Activated CD4-positive, alpha-beta T cell treated with anti-CD3 and anti-CD28 coated beads, Interleukin-2, amount 50 U/mL, for 4 hours (primary cell): ENCODE measurements at places on chromosomes 3 and 15.

DNA sequence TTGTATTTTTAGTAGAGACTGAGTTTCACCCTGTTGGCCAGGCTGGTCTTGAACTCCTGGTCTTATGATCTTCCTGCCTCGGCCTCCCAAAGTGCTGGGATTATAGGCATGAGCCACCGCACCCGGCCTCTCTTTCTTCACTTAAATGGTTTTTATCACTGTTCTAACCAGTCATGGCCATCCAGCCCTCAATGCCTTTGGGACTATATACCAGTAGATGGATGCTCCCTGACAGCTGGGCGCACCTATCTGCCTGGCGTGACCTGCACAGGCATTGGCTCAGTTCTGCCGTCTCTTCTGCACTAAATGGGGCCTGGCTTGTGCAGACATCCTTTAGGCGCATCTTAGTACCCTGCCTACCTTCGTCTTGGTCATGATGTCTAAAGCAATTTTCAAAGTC is 233.4 kb downstream of the ADAMTS17 start:
- no peak for DNase-seq

DNA sequence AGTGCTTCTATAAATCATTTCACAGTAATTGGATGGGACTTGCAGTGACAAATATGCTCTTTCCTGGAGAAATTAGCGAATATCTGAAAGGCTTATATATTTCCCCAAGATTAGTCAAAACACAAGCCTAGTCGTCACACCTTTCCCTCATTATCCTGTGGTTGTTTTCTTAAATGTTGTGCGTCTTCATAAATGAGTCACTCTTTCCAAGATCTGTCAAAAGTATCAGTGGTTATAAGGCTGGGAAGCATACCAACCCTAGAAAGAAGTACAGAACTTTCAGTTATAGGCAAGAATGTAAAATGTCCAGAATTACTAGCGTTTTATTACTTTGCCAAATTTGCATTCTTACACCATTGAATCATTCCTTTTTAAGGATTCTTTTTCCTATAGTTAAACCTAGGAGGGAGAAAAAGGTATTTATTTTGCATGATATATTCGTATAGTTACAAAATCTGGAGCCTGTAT is 33.6 kb downstream of the TMEM212 start:
- DNase-seq = no peak

- DNase-seq = no peak
Measured at GRCh38 chr3:172678068-172678467, 32.8 kb downstream of the NCEH1 start.

- DNase-seq = no peak
Measured at GRCh38 chr15:47500842-47501241, 216.5 kb upstream of the SEMA6D start.

GRCh38 chr3:2579206-2579605 is 480.5 kb downstream of the CNTN4 start:
- no peak for DNase-seq

DNA sequence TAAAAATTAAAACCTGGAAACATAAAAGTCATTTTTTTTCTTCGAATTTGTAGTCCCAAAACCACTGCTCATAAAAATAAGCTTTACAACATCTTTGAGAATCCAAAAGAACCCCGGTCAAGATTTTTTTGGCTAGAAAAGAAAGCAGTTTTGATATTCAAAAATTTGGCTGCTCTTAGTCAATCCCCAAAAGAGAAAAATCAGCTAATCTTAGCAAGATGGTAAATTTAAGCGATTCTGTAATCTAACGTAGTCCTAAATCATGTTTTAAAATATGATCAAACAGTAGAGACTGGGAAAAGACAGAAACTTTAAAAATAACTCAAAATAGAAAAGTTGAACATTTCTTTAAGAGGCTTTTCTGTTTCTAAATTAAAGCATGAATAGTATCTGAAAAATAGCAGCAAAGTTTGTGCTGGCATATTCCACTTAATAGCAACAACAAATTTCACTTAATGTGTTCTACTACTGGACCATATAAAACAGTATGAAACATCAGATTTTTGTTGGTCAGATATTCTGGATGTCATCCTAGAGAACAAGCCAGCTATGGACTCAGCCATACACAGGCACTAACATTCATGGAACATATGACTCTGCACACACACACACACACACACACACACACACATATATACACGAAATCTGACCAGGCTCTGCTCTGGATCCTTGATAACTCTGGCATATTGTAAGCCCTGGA is 19.1 kb upstream of the NR2F2 start:
- DNase-seq = no peak

- no peak for DNase-seq
Measured at GRCh38 chr3:143333367-143333766, 213.8 kb downstream of the CHST2 start.

GRCh38 chr3:144821583-144821982 is 850.0 kb downstream of the DIPK2A start:
- no peak for DNase-seq

DNA sequence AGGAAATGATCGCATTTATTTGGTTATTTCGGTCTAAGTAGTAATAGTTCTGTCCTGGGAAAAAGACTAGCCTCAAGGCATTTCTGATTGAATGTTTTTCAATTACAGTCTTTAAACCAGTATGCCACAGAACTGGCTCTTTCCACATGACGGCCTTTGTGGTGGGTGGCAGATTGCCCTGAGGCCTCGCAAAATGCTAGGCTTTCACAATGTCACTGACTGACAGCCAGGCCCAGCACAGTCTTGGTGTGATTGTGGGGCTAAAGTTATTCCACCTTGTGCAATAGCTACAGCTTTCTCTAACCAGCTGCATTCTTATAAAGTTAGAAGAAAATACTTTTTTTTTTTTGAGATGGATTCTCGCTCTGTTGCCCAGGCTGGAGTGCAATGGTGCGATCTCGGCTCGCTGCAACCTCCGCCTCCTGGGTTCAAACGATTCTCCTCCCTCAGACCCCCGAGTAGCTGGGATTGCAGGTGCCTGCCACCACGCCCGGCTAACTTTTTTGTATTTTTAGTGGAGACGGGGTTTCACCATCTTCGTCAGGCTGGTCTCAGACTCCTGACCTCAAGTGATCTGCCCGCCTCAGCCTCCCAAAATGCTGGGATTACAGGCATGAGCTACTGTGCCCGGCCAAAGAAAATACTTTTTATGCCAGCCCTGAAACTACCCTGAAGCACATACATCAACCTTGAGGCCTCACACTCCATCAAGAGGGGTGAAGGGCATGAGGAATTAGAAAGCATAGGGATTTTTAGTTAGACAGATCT is 2.5 kb upstream of the ADIPOQ start:
- DNase-seq = no peak

GRCh38 chr15:74777769-74778598 is 3.9 kb upstream of the CSK start:
- DNase-seq = no peak

- no peak for DNase-seq
Measured at GRCh38 chr15:73750438-73750837, 2.7 kb downstream of the INSYN1 start.

GRCh38 chr3:125646581-125646980 is 51.3 kb upstream of the OSBPL11 start:
- DNase-seq = no peak

- DNase-seq = peak; percentile 58
Measured at GRCh38 chr3:38003371-38003816, 12.8 kb downstream of the VILL start.

- no peak for DNase-seq
Measured at GRCh38 chr3:183701744-183702143, 4.1 kb downstream of the YEATS2 start.

DNA sequence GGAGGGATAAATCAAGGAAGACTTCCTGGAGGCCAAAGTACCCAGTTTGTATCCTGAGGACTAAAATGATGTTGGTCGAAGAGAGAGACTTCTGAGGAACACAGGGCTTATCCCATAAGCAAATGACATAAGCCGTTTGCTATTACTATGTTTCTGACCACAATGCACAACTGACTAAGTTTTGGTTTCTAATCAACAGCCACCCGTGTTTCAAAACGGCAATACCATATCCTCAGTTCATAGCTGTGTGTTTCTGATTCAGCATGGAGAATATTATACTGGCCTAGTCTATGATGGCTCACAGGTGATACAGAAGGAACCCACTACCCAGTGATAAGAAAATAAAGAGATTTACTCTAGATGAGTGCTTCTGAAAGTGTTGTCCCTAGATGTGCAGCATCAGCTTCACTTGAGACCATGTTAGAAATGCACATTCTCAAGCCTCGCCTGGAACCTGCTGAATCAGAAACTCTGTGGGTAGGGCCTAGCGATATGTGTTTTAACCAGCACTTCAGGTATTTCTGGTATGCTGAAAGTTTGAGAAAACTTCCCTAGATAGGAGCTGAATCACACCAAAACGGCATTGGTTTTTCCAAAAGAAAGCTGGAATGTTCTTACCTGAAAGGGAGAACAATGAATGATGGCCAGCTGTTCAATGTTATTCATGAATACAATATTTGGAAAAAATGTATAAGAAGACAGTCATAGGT is 639.7 kb upstream of the NR2F2 start:
- no peak for DNase-seq

GRCh38 chr3:134334901-134335280 is 39.4 kb downstream of the AMOTL2 start:
- DNase-seq = no peak

DNA sequence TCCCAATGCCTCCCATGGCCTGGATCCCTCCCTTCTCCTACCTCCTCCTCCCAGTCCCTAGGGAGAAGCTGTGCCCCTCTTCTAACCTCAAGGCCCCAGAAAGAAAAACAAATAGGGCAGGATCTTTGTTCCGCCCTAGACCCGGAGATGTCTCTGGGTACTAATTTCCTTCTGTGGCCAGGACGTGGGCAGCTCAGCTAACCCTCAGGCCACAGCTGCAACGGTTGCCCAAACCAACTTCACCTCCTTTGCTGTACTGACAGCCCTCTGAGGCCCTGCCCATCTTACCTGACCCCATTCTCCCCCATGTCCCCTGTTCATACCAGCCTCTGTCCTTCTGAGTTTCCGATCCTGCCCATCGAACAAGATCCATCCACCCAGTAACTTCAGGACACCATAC is 70.7 kb downstream of the SRGAP3 start:
- no peak for DNase-seq

DNA sequence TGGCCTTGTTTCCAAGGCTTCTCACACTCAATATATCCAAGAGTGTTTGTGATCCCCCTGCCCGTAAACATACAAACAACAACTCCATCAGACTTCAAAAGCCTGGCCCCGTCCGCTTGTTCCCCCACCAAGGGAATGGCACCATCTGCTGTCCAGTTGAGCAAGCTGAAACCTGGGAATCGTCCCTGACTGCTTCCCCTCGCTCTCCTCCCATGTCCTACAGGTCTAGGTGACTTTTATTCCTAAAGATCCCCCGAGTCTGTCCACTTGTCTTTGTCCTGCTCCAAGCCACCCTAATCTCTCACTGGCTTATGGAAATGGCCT is 27.9 kb upstream of the FAM174B start:
- no peak for DNase-seq

DNA sequence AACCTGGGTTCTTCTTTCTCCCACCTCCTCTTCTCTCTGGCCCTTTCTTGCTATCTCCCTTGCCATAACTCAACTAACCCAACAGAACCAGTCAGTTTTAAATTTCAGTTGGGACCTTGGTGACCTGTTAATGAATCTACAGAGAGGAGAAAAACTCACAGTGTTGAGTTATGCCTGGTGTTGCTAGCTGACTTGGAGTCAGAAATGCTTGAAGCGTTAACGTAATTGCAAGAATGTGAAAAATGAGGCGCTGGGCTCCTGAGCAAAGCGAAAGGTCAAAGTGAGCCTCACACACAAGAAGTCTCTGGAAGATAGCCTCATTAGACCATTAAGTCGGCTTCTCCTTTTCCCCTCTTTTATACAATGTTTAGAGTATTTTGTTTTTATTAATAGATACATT is 18.4 kb downstream of the MEIS2 start:
- no peak for DNase-seq

DNA sequence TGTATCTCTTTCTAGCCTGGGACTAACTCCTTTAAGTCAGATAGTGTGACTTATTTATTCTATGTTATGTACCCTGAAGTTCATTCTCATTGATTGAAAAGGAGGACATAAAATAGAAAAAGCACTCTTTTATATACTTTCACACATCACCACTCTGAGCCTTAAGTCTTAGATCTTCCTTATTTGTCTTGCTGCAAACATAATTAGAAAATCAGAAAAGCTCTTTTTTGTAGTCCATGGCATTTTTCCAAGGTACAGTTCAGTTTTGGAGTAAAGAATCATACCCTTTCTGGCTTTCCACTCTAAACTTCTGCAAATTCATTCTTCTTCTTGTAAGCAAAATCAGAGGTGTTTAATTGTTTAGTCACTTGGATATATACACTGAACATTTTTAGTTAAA is 75.5 kb downstream of the AKAP13 start:
- no peak for DNase-seq

- no peak for DNase-seq
Measured at GRCh38 chr15:85404918-85405866, 24.8 kb downstream of the AKAP13 start.

- no peak for DNase-seq
Measured at GRCh38 chr15:27124287-27124871, 153.4 kb downstream of the GABRG3 start.

GRCh38 chr15:43796566-43796965 is 3.5 kb downstream of the SERINC4 start:
- DNase-seq = no peak
